ENCODE measurements at places on chromosomes 11 and 22.

- no peak for DNase-seq
These were observed 55.6 kb downstream of the OR4C45 start for GRCh38 chr11:50088231-50088630.

DNA sequence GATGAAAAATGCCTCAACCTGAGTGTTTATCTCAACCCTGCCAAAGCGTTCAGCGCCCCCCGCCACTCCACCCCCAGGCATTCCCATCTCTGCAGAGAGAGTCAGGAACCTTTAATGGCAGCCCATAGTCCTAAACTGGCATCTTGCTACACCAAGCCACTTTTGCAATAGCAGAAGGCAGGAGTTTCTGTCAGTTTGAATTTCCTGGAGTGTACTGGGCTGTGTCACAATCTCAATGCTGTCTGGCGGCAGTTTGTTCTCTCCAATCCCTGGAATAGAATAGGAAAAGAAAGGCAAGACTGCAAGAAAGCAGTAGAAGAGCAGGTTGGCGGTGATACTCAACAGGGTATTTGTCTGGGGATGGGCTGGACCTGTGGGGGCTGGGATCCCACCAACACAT, 32.9 kb upstream of the FLI1 start:
- no peak for DNase-seq

GRCh38 chr22:46453006-46453828, 84.2 kb downstream of the CELSR1 start:
- peak; percentile 50 for DNase-seq

- peak; percentile 44 for DNase-seq
These were observed 46.1 kb upstream of the SCUBE2 start for GRCh38 chr11:9137293-9138132.

DNA sequence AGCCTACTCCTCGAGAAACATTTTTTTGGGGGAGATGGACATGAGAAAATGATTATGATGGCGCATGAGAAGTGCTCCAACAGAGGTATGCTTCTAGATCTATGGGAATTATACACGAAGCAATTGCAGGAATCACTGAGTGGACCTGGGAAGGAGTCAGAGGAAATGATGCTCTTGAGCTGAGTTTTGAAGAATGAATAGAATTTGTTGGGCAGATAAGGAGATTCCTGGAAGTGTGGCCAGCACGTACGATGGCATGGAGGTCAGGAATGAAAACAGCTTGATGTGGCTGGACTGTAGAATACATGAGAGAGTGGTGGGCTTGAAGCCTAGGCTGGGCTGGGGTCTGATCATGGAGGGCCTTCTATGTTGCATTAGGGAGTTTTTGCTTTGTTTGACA, 31.7 kb downstream of the ADAMTS15 start:
- DNase-seq: no peak

GRCh38 chr22:17339095-17339693, 30.1 kb upstream of the CECR2 start:
- no peak for DNase-seq

GRCh38 chr22:31313366-31314147, 21.3 kb upstream of the PIK3IP1 start:
- DNase-seq: peak; percentile 30

- no peak for DNase-seq
These were observed 9.3 kb downstream of the TNKS1BP1 start for GRCh38 chr11:57315491-57315890.

DNA sequence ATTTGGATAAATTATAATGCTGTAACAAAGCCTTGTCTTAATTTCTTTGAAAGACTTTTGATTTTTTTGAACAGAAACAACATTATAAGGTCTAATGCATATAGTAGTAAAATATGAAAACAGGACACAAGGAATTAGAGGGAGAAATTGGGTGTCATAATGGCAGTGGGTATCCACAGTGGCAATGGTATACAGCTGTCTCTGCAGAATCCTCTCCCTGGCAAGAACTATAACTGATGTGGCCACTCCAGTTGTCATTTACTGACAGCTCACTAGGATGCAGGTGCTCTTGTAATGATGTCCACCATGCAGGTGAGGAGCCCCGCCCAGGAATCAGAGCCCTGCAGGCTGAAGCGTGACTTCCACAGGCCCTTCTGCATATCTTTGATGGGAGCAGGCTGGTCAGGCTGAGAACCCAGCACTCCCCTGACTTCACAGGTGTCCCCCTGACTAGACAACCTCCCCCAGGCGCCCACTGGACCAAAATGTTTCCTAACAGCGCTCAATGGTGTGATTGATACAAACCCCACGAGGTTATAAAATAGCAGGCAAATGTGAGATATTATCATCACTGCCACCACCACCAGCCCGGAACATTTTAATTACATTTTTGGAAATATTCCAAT, 32.8 kb upstream of the SERPIND1 start:
- DNase-seq: no peak

- no peak for DNase-seq
These were observed 844.3 kb upstream of the TENM4 start for GRCh38 chr11:80284946-80285785.

- DNase-seq: no peak
These were observed 9.2 kb downstream of the LRRC74B start for GRCh38 chr22:21054714-21055563.

GRCh38 chr11:111105566-111105965, 140.0 kb upstream of the POU2AF2 start:
- no peak for DNase-seq

GRCh38 chr11:102047305-102047924, at the start of gene CFAP300:
Gene CFAP300 (plus strand): TSS chr11:102047437. CDS start chr11:102047471, 34 bp downstream.
- no peak for DNase-seq

DNA sequence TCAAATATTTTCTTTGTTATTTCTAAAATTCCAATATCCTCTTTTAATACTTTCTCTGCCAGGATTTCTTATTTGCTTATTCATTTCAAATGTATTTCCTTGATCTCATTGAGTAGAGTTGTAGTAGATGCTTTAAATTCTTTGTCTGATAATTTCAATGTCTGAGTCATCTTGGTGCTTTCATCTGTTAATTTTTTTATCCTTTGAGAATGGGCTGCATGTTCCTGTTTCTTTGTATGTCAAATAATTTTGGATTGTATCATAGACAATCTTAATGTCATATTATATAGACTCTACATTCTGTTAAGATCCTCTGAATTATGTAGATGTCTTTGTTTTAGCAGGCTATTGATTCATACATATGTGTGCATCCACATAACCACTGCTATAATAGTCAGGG, 57.5 kb downstream of the MYEOV start:
- DNase-seq: peak; percentile 57

DNA sequence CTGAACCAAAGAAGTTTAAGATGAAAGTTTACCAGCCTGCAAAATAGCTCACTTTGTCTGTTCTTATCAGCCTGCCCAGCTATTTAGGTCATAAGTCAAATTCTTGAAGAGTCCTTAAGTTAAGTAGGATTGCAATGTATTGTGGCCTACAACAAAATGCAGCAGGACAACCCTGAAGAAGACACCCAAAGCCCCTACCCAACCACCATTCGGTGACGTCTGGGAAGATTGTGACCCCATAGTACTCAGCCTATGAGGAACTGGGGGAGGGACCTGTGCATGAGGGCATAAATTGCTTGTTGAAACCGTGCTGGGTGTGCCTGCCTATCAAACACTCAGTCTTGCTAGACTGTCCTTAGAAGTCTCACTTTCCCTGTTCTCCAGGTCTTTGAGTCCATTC, 50.5 kb upstream of the FDX1 start:
- no peak for DNase-seq

DNA sequence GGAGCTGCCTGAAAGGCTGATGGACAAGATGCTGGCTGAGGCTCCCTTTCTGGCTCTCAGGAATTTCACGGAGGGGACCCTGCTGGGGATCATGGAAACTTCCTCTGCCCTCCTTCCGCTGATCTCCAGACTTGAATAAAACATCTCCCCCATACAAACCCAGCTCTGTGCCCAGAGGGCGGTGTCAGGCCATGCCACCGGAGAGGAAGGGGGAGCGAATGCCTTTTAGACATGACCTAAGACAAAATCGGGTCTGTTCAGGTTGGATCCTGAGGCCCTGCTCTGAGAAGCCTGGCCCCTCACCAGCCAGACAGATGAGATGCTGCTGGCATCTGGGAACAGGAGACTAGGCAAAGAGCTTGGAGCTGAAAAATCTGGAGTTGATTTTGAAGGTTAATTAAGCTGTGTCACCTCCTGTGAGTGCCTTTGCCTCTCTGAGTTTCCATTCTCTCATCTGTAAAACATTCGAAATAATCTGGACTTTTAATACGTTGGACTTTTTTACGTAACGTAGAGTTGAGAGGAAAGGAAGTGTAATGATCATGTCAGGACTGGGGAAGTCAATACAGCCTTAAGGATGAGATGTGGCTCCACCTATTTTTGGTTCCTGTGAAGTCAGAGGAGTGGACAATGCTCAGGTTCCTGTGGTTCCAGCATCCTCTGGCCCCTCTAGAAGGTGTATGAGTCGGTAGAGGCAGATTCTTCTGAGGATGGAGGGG, 163.6 kb downstream of the ST3GAL4 start:
- DNase-seq: no peak

DNA sequence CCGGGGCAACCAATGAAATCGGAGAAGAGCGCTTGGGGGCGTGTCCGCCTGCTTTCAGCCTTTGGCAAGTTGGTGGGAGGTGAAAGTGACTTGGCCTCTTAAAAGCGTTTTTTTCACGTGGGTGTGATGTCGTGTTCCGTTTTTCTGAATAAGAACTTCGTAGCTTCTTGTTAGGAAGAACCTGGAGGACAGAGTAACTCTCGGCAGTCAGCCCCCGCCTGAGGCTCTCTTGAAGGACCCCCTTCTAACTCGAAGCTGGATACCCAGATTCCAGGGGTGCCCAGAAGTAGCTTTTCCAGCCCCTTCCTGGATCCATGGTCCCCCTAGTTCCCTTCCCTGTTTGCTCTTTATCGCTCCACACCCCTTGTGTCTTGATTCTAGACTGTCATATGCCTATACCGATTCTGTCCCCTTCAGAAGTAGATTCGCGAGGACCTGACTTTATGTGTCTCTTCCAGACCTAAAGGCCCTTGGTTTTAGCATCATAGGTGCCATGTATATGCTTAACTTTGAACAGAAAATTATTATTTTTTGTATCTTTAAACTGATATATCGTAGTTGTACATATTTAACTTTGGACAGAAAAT, 915 bp upstream of the OSBP start:
- no peak for DNase-seq

DNA sequence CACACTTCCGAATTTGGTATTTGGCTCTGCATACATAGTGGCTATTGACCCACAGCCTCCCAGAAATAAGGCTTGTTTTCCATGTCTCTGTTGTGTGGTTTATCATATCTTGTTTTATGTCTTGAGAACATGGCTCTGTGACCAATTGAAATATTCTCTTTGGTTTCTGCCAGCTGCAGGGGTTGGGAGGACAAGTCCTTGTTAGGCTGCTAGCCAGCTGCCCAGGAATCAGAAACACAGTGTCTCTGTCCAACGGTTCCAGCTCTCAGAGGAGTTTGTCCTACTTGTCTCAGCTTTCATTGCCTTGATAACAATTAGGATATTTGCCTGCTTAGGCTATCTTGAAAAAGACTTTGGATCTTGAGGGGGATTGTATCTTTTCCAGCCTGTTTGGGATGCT, 6.0 kb upstream of the SLC7A4 start:
- peak; percentile 42 for DNase-seq

DNA sequence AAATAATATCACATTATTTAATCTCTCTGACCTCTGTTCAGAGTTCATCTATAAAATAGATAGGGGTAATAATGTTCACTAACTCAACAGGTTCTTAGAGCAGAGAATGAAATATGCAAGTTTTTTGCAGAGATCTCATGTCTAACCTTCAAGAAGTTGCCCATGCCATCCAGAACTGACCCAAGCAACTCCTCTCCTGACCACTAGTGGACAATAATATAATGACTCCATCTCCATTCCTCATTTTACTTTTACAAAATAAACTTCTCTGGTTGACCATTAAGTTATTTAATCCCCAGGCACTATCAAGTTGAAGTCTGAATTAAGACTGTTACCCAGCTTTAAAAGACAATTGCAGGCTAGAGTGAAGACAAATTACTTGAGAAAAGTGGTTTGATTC, 382.6 kb downstream of the KCNA4 start:
- DNase-seq: peak; percentile 17

DNA sequence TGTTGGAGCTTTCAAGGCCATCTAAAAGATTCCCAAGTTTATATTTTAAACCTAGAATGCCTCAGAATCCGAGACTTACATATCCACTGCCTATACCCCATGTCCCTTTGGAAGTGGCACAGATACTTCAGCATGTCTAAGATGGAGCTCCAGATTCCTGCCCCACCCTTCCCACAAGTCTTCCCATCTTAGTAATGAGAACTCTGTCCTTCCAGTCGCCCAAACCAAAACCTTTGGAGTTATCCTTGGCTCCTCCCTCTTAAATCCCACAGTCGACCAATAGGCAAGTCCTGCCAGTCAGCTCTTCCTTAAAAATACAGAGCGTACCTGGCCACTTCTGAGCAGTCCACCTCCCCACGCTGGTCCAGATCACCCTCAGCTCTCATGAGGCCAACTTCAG, 4.3 kb downstream of the POLD4 start:
- no peak for DNase-seq

DNA sequence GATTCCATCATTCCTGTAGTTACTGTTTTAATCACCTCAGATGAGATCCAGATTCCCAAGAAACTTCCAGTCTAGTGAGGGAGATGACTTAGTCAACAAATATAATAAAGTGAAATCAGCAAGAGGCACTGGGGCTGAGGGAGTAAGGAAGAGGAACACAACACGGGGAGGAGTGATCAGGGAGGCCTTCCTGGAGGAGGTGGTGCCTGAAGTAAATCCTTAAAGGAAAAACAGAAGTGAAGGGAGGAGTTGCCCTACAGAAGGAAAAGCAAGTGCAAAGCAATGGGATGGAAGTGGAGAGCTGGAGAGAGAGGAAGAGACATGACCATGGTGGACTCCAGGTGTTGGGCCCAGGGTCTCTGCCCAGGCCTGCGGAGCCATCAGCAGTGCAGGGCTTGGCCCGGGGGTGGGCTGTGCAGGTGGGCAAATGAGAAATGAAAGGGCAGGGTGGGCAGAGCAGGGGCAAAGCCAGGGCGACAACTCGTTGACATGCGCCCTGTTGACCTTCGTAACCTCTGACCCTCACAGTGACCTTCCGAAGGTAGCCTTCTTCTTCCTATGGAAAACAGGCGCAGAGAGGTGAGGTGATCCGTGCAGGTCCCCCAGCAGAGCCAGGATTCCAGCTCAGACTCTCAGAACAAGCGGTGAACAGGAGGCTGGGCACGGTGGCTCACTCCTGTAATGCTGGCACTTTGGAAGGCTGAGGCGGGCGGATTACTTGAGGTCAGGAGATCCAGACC, 12.1 kb upstream of the PPARA start:
- no peak for DNase-seq

DNA sequence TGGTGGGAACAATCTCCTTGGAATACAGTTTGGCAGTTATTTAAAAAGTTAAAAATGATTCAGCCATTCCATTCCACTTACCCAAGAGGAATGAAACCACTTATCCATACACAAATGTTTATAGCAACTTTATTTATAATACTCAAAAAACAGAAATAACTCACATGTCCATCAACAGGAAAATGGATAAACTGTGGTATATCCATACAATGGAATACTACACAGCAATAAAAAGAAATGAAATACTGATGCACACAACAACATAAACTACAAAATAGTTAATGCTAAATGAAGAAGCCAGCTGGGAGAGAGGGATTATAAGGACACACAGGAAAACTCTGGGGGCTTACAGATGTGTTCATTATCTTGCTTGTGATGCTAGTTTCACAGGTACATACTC, 64.7 kb downstream of the FCHSD2 start:
- no peak for DNase-seq

- DNase-seq: no peak
These were observed 159.2 kb upstream of the DDI1 start for GRCh38 chr11:103877221-103877620.

Measured in foreskin melanocyte (primary cell).